Cerebellum (tissue), 4 donors: ENCODE measurements at places on chromosomes 3 and 15.

GRCh38 chr3:113354307-113354706 is 87.0 kb downstream of the CFAP44 start:
- DNase-seq, result no peak

DNA sequence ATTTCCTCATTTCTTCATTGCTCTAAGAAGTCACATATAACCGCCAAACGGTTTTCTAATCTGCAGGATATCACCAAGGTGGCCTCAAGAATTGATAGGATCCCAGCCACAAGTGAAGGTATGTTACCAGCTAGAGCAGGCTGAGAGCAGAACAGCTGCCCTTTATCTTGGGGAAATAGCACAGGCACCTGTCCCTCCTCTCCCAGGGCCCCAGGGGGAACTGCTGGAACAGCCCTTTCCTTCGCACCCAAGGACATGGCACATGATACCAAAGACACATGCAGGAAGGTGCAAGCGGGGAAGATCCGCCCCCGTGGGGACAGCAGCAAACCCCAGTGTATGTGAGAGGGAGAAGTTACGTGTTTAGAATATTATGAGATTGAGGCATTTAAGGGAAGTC is 35.3 kb downstream of the HOMER2 start:
- DNase-seq, result no peak

- DNase-seq, result no peak
These were observed 304.4 kb downstream of the DOCK3 start for GRCh38 chr3:50978991-50979667.

GRCh38 chr15:101044625-101045235 is 125.6 kb downstream of the LRRK1 start:
- DNase-seq, result no peak

GRCh38 chr15:62979252-62979651 is 63.3 kb upstream of the TPM1 start:
- DNase-seq, result no peak

- peak; percentile 73 for DNase-seq
These were observed 716 bp downstream of the PTPN23 start for GRCh38 chr3:47381317-47382157.

- peak; percentile 38 for DNase-seq
These were observed 616 bp upstream of the IGDCC4 start for GRCh38 chr15:65423150-65423975.

GRCh38 chr15:97840501-97840900 is 120.0 kb upstream of the ARRDC4 start:
- DNase-seq, result no peak

GRCh38 chr3:170301405-170301804 is 56.1 kb upstream of the SKIL start:
- DNase-seq, result no peak

DNA sequence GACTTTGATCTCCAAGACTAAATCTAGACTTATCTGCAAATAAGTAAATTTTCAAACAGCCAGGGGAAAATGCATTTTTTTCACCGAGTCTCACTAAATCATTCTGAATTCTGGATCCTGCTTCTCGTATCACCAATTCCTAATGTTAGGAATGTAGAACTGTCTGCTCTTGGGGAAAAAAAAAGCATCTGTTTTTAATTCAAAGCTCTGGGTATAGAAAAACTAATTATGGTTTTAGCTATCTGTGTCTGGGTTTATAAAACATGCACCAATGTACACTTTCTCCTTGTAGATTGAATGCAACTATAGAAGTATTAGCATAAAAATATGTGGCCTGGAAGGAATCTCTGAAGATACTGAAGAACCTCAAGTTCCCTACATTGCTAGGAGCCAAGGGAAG is 4.8 kb upstream of the CDAN1 start:
- no peak for DNase-seq

DNA sequence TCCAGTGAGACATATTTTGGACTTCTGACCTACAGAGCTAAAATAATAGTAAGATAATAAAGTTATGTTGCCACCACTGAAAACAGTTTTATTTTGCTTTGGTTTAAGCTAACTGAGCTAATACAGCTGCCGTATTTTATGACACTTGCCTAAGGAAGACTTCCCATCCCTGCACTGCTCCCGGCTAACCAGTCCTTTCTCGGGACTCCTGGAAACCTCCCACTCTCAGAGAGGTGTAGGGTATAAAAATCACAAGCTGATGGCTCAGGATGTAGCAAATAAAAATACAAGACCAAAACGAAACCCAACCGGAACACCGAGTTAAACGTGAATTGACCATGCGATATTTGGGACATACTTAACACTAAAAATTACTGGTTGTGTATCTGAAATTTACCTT is 448 bp upstream of the KBTBD12 start:
- peak; percentile 30 for DNase-seq

- DNase-seq, result no peak
These were observed 26.7 kb downstream of the SLCO2A1 start for GRCh38 chr3:134003066-134003465.
